T-helper 1 cell (primary cell): ENCODE measurements at places on chromosomes 7 and 10.

- no peak for DNase-seq
These were observed 5.4 kb downstream of the RAB11FIP2 start for GRCh38 chr10:118041316-118041715.

DNA sequence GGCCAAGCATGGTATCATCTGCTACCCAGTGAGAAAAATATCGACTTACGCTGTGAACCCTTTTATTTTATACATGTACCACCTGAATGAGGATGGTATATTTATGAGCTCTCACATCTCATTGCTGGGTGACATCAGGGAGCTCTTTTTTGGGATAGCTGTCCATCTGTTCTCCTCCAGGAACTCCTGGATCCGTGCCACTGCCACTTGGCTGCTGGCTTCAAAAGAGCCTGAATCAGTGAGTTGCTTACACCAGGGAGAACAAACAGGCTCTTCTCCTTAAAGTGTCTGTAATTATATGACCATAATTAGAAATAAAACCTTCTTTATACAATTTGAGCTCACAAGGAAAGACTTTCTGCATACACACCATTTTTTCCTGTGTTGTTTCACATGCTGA lies 106.2 kb downstream of the KAT6B start:
- DNase-seq, result no peak

- no peak for DNase-seq
These were observed 163.2 kb downstream of the JAZF1 start for GRCh38 chr7:28017372-28017771.

- no peak for DNase-seq
These were observed 629.8 kb downstream of the KCNMA1 start for GRCh38 chr10:77007834-77008233.

- no peak for DNase-seq
These were observed 72.4 kb upstream of the C1GALT1 start for GRCh38 chr7:7109934-7110333.

- DNase-seq, result no peak
These were observed 28.7 kb downstream of the NET1 start for GRCh38 chr10:5441106-5441505.

GRCh38 chr10:91700273-91700672 lies 67.4 kb upstream of the PPP1R3C start:
- DNase-seq, result no peak

GRCh38 chr10:63976538-63976937 lies 455.3 kb downstream of the REEP3 start:
- DNase-seq, result no peak

DNA sequence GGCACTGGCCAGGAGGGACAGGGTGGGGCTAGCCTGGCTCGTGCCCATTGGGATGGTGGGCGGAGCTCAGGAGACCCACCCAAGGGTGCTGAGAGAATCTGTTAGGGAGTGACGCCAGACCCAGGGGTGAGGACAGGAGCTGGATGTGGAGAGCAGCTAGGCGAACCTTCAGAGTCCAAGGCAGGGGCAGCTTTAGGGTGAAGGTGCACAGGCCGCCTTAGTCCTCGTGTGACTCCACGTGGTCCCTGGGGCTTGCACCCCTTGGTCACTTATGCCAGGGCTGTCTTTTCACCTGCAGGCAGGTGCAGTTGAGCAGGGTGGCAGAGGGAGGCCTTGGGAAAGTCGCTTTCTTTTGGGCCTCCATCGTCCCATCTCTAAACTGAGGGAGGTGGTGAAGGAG lies 4.3 kb downstream of the RAMP3 start:
- no peak for DNase-seq

DNA sequence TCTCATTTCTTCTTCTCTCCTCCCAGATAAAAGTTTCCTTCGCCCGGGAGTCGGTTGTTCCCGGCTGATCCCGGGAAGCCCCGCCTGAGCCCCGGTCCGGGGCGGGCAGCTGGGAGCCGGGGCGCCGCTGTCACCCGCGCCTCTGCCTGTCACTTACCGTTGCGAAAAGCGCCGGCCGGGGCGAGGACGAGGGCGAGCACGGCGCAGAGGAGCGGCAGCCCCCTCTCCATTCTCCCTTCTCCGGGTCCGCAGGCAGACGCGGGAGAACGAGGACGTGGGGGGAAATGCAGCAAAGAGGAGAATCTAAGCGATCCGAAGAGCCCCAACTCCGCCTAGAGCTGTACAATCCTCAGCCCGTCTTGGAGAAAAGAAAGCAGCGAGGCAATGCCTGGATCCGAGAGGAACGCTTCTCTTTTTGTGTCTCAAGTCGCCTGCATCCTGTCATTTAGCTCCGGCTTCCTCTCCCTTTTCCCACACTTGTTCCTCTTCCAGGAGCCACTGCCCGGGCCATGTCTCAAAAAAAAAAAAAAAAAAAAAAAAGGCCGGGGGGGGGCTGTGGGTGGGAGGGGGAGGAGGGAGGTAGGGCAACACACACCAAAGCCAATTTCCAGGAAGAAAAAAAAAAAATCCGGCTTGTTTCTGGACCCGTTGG lies at the start of gene NRP1:
NRP1 (minus strand) TSS at position 515 of the 652 bp plus-strand sequence; CDS start at position 230, 285 bp downstream.
- DNase-seq, result no peak

DNA sequence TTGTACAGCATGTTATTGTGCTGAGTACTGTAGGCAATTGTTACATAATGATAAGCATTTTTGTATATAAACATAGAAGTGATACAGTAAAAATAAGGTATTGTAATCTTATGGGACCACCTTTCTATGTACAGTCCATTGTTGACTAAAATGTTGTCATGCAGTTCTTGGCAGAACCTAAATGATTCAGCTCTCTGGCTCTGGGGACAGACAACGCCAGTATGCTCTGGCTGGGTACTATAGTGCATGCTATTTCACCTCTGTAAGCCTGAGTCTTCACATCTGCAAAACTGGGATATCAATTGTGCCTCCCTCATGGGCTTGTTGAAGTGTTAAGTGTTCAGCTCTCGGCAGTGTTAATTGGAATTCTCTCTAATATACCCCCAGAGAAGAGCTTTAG lies 674.3 kb downstream of the INHBA start:
- no peak for DNase-seq

DNA sequence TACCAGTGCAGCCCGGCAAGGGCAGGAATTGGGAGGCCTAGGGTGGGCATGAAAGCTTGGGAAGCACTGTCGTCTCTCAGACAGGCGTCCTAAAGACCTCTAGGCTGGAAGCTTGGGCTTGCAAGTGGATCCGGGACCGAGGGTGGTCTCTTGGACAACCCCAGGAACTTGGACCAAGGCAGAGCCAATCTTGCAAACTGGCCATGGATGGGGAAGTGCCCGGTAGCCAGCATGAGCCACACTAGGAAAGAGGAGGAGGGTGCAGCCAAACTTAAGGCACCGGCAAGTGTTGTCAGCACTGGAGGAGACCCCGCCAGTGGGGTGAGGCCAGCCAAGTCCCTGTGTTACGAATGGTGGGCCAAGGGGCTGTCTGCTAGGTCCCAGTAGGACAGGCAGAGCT lies 8.5 kb downstream of the LRIT2 start:
- DNase-seq, result no peak

- DNase-seq, result peak; percentile 40
These were observed 10.8 kb downstream of the ANTXRL start for GRCh38 chr10:46297406-46298204.

GRCh38 chr10:60433684-60434083 lies 44.0 kb upstream of the ANK3 start:
- no peak for DNase-seq

- no peak for DNase-seq
These were observed 151.7 kb upstream of the IGFBP3 start for GRCh38 chr7:46072722-46073121.
